PC-3 (cell line): ENCODE measurements at places on chromosomes 1 and 21. TPM values are rescaled to one million over a fixed set of nuclear protein-coding genes. Genes with fewer than 3 reads are reported as not detected.

The UMODL1 gene
- total RNA-seq: 0.58 TPM in 1 of 2 replicates, not detected in the other

DNA sequence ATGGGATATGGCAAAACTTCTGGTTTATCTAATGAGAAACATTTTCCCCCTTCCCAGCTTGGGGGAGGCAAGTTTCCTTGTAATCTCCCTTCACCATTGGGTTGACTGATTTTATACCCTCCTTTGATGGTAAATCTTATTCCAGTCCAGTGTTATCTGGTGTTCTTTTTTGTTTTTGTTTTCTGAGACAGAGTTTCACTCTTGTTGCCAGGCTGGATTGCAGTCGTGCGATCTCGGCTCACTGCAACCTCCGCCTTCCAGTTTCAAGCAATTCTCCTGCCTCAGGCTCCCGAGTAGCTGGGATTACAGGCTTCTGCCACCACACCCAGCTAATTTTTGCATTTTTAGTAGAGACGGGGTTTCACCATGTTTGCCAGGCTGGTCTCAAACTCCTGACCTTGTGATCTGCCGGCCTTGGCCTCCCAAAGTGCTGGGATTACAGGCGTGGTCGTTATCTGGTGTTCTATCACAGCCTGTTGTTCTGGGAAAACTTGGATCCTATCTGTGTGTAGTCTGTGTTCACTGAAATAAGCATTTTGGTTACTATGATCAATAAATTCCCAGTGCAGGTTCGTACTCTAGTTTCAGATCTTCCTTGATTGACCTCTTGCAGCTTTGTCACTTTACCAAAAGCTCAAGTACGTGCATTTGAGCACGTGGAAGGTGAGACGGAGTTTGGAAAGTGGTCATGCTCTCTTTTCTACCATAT, 281.1 kb downstream of the NCAM2 start:
- no peaks in the 10 kb centered on the region for H3K4me1 ChIP-seq
- no peak overlapping the region for H3K27ac ChIP-seq
- no peaks in the 10 kb centered on the region for H3K27me3 ChIP-seq
- H3K4me3 ChIP-seq: no peak overlapping the region
- DNase-seq: no peak

GRCh38 chr1:241355311-241356010, 1.5 kb downstream of the RGS7 start:
- DNase-seq: no peak
- no peaks in the 10 kb centered on the region for H3K36me3 ChIP-seq
- peaks cover 61% of the 10 kb centered on the region for H3K27me3 ChIP-seq
- H3K4me1 ChIP-seq: no peaks in the 10 kb centered on the region
- H3K27ac ChIP-seq: no peak overlapping the region

The RGS1 gene
- not detected in 2 replicates for total RNA-seq

DNA sequence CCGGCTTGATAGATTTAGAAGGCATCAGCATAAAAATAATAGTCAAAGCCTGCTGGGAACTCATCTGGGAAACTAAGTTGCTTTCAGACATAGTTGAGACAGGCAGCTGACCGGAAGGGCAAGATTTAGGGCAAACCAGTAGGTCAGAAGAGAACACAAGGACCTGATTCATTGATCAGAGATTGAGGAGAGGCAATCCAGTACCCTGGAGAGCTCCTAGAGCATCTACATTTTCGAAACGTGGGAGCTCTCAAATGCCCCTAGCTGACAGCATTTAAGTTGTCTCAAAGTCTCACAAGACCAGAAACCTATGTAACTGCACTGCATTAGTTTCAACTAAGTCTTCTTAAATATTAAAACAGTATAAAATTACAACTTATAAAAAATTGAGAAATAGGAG, 22.9 kb upstream of the MTF2 start:
- no peaks in the 10 kb centered on the region for H3K36me3 ChIP-seq
- H3K27me3 ChIP-seq: no peaks in the 10 kb centered on the region

The HFM1 gene
- total RNA-seq: not detected in 2 replicates
